ENCODE measurements at places on chromosomes 6 and 20.

- DNase-seq: no peak
Observed at GRCh38 chr20:33541797-33542196, 51.9 kb downstream of the CBFA2T2 start.

GRCh38 chr6:75363304-75363703 is 78.7 kb upstream of the TMEM30A start:
- no peak for DNase-seq

DNA sequence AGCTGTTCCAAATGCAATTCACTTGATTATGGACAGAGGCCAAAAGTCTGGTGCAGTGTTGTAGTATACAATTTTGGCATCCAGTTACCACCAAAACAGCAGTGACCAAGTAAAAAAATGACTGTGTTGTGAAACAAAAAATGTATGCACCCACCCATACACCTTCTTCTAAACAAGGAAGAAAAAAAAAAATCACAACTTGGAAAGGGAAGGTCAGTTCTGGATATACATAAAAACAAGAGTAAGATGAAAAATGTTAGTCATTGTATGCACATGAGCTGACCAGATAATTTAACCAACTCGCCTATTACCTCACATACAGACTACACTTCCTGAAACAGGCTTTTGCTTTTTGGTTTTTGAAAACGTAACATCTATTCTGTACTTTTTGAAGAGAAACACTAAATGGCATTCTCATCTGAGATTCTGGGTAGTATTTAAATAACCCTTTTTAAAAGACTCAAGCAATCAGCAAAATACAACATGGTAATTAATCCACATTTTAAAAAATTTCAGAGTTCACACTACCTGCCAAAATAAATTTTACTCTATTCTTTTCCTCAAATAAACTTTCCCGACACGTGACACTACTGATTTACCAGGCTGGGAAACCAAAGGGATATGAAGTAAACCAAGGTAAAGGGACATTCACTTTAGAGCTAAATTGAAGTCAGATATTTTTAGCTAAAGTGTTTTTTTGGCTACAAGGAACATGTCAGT is 141.6 kb upstream of the SHLD1 start:
- DNase-seq: peak; percentile 26

- DNase-seq: no peak
Observed at GRCh38 chr6:106501960-106502371, 127.3 kb downstream of the RTN4IP1 start.

DNA sequence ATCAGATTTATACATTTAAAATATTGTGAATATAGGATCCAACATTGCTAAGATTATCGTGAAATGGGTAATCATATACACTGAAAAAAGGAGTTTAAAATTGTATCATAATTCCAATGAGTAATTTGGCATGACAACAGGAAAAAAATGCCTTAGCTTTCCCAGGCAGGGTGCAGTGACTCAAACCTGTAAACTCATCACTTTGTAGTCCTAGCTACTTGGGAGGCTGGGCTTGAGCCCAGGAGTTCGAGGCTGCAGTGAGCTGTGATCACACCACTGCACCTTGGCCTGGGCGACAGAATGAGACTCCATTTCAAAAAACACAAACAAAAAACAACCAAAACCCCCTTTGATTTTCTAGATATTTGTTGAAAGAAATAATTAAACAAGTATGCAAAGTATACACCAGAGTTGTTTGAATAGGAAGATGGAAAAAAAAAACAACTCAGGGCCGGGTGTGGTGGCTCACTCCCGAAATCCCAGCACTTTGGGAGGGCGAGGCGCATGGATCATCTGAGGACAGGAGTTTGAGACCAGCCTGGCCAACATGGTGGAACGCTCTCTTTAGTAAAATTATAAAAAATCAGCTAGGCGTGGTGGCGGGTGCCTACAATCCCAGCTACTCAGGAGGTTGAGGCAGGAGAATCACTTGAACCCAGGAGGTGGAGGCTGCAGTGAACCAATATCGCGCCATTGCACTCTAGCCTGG is 98.7 kb downstream of the TRERF1 start:
- no peak for DNase-seq

DNA sequence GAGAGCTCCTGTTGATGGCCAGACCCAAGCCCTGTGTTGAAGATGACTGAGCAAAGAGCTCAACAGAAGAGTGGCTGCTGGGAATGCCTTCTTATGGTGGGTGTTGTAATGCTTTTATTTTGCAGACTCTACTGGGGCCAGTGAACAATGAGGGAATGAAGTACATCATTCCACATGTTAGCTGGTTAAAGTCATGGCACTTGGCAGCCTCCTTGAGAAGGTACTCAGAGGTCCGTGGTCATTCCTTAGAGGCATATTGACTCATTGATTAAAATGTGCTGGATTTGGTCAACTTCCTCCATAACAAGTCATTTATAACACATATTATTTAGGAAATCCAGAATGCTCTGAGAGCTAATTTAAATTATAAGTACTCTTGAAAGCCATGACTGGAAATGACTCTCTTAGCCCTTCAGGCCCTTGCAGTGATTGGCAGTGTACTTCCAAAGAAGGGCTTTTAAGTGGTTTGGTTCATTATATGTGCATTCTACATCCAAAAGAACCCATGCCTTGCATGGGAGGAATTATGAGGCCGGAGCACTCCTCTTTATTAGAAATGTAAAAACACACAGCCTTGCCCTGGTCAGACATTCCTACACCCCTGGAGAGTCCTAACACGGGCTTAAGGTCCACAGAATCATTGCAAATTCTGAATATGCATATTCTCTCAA is 976.9 kb downstream of the KIF16B start:
- no peak for DNase-seq

GRCh38 chr6:26270903-26271667 is 93.9 kb upstream of the BTN3A2 start:
- DNase-seq: no peak

DNA sequence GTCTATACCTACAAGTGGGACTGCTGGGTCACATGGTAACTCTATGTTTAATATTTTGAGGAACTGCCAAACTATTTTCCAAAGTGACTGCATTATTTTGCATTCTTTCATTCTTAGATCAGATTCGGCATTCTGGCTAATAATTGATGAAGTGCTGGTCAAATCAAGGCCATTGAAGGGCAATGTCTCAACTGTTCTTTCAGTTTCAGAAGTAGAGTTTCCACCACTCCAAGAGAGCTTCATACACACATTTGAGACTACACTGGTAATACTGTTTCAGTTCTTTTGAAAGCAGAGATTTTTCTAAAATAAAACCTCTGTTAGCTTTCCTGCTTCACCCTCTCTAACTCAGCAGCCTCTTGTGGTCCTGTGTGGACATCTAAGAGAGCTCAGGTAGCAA is 154.5 kb downstream of the CFAP61 start:
- DNase-seq: no peak
